Iris pigment epithelial cell (primary cell): ENCODE measurements at places on chromosomes 5 and 9.
A peak's percentile ranks its signal among the peaks of the same experiment; 100 is the strongest.

DNA sequence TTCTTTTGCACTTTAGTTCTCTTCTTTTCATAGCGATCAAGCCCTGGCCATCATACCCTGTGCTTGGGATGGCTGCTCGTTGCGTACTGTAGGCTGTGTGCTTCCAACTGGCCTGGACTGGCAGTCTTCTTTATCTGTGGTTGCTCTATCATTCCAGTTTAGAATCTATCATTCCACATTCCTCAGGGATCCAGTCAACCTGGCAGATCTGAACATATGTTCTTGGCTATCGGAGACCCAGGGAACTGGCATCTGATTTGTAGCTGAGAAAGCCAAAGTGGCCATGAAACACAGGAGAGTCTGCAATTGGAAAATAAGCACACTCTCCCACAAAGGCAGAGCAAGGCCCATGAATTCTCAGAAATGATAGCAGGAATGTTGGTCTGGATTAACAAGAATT lies 22.6 kb upstream of the SLC46A2 start:
- no peak for DNase-seq

DNA sequence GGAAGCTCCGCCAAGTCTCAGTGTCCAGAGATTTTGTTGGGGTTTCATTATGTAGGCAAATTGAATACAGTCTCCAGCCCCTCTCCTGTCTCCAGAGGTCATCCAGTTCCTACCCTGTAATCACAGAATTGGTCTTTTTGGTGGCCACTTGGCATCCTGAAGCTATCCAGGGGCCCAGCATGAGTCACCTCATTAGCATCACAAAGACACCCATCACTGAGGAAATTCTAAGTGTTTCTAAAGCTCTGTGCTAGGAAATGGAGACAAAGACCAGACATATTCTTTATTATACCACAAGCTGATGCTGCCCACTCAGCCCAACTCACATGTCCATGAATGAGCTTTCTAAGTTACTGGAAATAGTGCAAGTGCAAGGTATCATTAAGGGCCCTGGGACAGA lies 229.9 kb downstream of the DOCK8 start:
- DNase-seq, result no peak

DNA sequence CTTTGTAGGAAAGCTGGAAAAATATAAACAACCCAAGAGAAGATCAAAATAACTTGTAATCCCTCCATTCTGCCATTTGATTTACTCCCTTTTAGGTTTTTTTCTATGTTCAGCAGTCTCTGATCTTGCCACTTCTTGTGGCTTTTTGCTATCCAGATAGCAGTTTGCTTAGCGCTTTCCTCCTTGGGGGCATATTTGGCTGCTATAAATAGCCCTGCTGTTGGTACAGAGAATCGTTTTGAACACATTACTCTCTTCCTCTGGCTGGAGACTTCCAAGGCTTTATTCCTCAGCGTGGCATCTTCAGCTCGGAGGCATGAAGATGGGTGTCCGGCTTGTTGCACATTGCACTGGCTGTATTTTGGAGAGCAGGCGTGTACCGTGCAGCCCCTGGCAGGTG lies 38.6 kb downstream of the HMCN2 start:
- no peak for DNase-seq

GRCh38 chr9:69898714-69899209 lies 78.1 kb downstream of the CFAP95 start:
- peak; percentile 86 for DNase-seq

DNA sequence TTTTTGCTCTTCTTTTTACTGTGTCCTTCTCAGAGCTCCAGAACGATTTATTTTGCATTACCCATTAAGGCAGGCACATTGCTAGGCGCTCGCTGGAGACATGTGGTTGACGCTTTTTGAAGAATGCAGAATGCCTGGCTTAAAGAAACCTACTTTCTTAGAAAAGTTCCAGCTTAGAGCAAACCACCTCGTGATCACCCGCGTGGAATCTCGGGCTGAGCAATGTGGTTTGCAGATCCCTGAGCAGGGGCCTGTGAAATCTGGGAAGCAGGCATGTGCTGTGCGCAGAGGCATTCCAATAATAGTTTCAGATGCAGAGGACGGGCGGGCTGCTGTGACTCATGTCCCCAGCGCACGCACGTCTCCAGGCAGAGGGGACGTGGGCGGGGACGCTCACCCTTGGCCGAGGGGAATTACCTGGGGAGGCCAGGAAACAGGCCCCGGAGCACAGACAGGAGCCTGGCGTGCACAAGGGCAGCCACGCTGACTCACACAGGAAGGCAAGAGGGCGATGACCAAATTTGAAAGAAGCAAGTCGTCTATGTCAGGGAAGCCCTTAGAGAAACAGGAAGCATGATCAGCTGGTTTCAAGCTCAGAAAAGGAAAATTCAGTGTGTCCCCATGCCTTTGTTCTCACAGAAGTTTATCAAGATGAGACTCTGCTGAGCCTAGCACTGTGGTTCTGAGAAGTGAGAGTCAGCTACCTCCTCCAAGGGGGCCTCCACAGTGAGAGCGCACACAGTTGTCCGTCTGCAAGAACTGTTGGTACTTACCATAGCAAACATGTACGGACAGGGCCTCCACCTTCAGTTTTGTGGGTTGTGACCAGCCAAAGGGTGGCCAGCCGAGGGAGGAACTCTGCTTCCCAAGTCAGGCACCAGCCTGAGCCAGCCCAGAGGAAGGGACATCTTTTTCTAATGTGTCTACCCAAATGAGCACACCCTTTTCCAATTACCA lies 218.6 kb downstream of the PIK3R1 start:
- peak; percentile 95 for DNase-seq

GRCh38 chr9:36746415-36746814 lies 173.7 kb downstream of the MELK start:
- DNase-seq, result no peak

DNA sequence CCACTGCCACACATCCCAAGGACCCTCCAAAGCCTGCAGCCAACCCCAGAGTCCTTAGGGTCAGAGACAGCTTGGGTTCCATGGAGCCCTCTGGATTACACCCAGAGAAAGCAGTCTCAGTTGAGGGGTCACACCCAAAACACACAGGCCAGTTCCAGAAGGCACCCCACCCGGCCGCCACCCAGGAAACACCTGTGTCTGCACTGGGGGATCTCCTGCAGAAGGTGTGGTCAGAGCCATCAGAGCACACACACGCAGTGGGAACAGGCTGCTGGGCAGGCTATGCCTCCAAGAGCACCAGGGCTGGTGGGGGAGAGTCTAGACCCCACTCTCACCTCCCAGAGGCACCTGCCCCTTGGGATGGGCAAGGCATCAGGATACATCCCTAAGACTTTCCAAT lies 27.3 kb downstream of the NIPAL4 start:
- DNase-seq, result no peak

DNA sequence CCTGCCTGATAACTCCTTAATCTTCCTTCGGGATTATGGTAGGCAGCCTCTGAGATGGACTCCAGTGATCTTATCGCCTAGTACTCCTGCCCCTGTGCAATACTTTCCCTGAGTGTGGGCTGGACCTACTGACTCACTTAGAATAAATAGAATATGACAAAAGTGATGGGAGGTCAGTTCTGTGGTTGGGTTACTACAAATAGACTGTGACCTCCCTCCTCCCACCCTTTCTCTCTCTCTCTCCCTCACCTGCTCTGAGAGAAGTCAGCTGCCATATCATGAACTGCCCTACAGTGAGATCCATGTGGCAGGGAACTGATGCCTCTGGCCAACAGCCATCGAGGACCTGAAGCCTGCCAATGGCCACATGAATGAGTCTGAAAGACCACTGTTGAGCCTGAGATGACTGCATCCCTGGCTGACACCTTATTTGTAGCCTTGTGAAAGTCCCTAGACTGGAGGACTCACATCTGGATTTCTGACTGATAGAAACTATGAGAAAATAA lies 31.7 kb downstream of the NRG2 start:
- DNase-seq, result peak; percentile 2

GRCh38 chr5:132830436-132831094 lies at the start of gene SHROOM1:
SHROOM1 (minus strand) TSS chr5:132830647; CDS start chr5:132826140, 4,507 bp downstream.
- peak; percentile 42 for DNase-seq

DNA sequence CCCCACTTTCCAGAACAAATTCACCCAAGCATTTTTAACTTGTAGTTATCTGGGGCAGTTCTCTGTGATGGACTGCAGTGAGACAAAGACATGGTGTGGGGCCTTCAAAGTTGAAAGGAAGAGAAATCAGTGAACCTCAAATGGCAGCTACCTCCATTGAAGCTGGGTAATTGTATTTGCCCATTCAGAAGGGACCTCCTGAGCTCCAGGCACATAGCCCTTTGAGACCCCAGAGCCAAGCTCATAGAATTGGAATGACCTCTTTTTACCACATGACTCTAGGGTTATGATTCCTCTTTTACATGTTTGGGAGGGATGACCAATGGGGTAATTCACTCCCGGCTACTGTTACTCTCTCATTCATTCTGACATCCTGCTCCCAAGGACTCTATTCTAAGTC lies 368.4 kb upstream of the ITGA1 start:
- DNase-seq, result no peak

GRCh38 chr9:127962278-127962677 lies 18.5 kb downstream of the EEIG1 start:
- no peak for DNase-seq

DNA sequence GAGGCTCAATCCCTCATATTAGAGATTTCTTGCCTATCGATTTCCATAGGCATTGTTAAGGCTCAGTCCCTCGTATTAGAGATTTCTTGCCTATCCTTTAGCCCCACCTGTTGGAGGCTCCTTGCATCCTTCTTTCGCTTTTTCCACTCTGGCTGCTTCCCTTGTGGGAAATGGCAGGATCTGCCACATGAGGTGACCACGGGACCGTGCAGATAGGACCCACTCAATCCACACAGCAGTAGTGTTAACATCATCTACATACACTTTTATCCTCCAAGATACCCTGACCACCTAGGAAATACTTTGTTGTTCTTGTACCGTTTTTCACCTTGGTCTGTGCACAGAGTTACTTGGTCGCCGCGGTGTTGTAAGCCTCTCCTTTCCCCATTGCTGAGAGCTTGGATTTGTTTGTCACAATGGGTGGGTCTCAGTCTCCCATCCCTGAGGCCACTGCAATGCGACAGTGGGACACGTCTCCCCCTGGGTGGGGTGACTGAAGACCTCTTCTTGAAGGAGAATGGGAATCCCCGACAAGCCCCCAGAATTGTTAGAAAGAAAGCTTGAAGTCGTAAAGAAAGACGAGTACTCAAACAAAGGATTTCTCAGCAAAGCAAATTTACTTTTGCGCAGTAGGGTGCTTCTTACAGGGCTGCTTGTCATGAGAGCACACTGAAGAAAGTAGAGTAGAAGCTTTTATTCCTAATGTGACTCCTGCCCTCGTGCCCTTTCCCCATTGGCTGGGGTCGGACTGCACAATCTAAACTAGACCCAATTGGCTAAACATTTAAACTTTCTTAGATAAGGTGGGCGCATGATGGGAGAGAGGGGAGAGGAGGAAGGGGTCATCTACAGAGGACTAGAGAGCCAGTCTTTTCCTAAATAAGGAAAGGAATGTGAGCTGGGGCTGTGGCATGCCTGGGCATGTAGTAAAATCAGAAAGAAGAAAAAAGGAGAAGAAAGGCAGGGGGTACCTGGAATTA lies 19.8 kb downstream of the IFT74 start:
- DNase-seq, result peak; percentile 44

DNA sequence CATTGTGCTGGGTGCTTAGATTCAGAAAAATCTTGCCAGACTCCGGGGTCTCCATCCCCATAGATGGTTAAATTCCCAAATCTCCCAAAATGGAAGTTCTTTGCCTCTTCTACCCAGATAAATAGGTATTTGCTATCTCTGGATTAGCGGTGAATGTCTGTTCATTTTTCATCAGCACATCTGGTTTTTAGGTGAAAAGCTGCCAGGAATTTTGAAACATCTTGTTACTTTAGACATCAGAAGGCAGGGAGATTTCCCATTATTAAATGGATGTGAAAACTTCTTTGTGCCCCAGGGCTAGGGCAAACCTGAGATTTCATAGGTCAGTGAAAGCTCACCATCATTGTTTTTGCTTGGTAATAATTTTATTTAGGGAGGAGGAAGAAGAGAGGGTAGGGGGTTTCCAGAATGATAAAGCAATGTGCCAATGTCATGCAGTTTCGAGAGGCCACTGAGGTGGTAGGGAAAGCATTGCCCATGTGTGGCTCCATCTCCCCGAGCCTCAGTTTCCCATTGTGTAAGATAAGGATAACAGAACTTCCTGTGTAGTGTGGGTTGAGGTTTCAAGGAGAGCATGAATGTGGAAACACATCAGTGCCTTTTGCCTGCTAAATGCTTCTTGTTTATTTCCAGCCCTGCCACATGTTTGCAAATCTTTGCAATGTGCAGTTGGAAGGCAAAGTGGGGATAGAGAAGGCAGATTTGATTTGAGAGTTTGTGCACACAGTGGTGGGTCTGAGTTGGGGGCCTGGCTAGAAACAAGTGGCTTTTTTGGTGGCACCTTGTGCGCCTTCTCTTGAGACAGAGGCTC lies 147.2 kb upstream of the KLF4 start:
- DNase-seq, result no peak

GRCh38 chr9:123643518-123643917 lies 286.4 kb downstream of the DENND1A start:
- no peak for DNase-seq

DNA sequence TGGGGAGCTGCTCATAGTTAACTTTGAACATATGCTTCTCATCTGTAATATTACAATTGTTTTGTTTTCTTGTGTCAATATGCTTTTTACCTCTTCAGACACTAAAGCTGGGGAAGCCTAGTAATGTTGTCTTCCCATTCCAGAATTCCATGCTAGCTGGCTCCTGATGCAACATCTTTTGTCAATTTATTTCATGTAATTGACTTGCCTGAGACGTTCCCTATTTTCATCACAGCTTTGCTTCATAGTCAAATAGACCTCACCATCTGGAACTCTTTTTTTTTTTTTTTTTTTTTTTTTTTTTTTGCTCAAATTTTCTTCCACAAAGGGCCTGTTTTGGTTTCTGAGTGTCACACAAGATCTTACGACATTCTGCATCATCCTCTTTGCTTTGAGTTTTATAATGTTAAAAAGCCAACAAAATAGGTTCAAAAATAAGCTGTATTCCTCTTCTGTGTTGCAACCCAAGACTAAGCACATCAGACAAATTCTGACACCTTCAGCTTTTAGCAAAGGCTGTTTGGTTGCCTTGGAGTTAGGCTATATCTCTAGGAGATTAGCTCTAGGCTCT lies 235.2 kb downstream of the NR3C1 start:
- no peak for DNase-seq

GRCh38 chr5:95973793-95974325 lies 12.2 kb upstream of the ELL2 start:
- DNase-seq, result peak; percentile 80

GRCh38 chr5:131019601-131020315 lies 145.3 kb downstream of the HINT1 start:
- DNase-seq, result no peak
